ENCODE measurements at places on chromosomes 6 and 20.

DNA sequence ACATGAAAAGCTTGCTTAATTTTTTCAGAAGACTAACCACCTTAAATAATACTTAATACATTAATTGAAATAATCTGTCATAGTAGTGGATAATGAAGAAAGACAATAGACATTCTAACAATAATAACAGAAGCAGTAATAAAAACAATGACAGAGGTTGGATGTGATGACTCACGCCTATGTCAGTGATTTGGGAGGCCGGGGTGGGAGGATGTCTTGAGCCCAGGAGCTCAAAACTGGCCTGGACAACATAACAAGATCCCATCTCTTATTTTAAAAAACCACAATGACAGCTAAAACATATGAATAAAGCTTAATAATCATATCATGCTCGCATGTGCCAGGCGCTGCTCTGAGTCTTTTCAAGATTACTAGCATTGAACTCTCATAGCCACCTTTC, 105.5 kb downstream of the IPCEF1 start:
- no peak for DNase-seq

GRCh38 chr6:69915346-69915745, 49.0 kb downstream of the COL19A1 start:
- no peak for DNase-seq

DNA sequence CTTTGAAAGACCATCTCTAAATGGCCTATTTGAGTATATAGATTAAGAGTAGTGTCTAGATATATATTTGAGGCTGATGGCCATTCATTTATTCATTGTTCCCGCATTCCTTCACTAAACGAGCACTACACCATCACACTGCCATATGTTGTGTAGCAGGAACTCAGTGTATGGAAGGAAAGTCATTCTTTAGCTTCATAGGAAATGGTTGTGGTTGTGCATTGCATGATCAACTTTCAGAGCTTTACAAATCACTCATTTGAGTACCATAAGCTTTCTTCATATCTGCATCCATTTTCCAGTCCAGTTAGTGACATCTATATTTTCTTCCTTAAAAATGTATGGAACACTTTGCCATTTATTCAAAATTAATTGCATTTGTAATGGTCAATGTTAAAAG, 97.9 kb downstream of the ARID1B start:
- DNase-seq, result no peak

DNA sequence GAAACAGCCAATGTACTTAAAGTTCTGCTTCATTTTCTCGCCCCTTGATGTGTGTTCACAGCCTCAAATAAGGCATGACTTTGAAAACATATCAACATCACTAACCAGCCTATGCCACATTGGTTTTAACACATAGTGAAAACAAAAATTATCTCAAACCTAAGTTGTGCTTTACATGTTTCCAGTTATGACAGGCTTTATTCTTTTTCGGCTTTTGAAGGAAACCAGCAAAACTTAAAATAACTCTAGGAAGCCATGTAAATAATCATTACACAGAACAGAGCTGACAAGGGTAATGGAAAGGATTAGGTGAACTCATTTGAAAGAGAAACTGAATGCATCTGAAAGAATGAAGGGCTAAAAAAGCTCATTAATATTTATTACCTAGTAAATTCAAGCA, 42.1 kb downstream of the BMP5 start:
- no peak for DNase-seq

GRCh38 chr20:37954626-37955025, 51.7 kb downstream of the VSTM2L start:
- DNase-seq, result no peak

- DNase-seq, result no peak
These were observed 12.8 kb downstream of the RAMACL start for GRCh38 chr6:166573511-166574216.

Measured in activated T-cell treated with anti-CD3 and anti-CD28 coated beads, Interleukin-2, amount 50 U/mL, for 72 hours (primary cell).